ENCODE measurements at places on chromosomes 11 and 22.

GRCh38 chr11:97786961-97787360 is 1233.8 kb upstream of the CNTN5 start:
- no peak for DNase-seq

DNA sequence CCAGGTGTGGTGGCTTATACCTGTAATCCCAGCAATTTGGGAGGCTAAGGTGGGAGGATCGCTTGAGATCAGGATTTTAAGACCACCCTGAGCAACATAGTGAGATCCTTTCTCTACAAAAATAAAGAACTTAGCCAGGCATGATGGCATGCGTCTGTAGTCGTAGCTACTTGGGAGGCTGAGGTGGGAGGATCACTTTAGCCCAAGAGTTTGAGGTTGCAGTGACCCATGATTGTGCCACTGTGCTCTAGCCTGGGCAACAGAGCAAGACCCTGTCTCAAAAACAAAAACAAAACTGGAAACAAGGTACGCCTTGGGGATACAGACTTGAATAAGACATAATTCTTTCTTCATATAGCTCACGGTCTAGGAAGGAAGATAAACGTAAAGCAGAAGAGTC is 63.1 kb upstream of the GRAMD1B start:
- DNase-seq = no peak

DNA sequence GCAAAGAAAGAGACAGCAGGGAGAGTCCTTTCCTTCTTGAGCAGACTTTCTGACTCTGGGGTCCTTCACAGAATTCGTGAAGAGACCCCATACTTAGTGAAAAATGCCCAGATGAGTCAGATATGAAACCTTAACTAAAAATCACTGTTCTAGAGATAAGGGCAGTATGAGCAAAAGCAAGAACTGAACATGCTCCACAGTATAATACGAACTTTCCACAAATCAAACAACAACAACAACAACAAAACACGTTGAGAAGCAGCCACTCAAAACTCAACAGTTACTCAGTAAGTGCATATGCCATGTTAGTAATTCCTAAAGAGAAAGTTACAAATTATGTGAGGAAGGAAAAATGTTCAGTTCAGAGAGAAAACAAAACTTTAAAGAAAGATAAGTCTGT is 44.3 kb downstream of the PITPNB start:
- DNase-seq = no peak

GRCh38 chr11:36619502-36619901 is 21.5 kb upstream of the RAG2 start:
- DNase-seq = no peak

DNA sequence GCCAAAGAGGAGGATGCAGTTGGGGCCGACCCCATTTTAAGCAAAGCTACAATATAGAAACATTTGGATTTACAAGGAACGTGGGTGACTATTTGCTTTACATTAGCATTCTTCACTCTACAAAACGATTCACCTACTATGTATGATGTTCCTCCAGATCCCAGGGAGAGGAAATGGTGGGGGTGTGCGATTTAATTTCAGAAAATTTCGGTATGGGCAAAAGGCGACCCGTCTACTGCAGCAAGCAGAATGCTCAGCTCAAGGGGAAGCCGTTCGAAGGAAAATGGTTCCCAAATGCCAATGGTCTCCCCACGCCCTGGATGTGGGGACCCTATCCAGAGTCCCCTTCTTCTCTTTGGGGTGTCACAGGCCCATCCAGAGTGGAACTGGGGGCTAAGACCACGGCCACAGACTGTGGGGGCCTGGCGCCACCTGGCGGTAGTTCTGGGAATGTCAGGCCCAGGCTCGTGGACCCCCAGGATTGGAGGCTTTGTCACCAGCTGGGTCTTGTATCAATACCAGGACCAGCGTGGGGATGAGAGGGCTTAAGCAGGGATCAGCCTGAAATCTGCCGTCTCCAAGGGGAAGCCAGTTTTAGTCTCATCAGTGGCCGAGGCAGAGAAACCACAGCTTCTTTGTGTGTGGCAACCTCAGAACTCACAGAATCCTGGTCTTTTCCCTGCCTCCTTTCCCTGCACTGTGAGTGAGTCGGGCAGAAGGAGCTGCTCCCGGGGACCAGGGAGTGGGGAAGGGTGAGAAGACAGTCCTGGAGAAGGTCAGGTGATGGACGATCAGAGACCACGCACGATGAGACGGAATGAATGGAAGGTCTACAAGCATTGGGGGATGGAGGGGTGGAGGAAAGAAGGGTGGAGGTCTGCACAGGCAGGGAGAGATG is 8.4 kb downstream of the LRRC10B start:
- peak; percentile 19 for DNase-seq

DNA sequence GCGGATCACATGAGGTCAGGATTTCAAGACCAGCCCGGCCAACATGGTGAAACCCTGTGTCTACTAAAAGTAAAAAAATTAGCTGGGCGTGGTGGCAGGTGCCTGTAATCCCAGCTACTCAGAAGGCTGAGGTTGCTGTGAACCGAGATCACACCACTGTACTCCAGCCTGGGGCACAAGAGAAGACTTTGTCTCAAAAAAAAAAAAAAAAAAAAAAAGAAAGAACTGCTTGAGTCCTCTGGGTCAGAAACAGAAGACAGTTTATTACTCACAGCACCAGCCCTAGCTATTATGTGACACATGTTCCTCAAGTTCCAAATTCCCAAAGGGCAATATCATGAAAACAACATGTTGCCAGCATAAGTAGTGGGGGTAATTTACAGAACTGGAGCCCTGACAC is 1014.1 kb upstream of the RAG2 start:
- DNase-seq = no peak

GRCh38 chr11:116537709-116538108 is 235.1 kb downstream of the BUD13 start:
- no peak for DNase-seq

DNA sequence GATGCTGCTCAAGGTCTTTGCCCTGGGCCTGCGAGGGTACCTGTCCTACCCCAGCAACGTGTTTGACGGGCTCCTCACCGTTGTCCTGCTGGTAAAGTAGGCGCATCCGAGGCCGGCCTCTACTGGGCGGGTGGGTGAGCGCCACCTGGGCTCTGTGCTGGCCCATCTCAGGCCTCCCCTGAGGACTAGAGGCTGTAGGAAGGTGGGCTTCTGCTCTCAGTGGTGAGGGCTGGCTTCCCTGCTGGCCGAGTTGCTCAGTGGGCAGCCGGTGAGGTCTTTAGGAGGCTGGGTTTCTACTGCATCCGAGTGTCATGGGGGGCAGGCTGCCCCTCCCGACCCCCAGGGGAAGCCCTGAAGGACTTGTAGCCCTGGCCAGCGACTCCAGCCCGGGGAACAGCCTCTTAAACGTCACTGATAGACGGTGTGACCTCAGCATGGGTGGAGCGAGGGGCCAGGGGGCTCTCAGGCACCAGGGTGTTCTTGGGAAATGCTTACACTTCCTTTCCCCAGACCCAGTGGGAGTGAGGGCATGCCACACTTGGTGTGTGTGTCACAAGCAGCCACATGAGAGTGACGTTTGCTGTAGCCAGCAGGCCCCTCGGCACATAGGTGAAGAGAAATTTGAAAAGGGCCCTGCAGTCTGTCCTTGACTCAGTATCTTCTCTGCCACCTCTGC is 30.3 kb downstream of the TPCN2 start:
- DNase-seq = no peak

- no peak for DNase-seq
These were observed 21.2 kb upstream of the BLID start for GRCh38 chr11:122137078-122137793.

DNA sequence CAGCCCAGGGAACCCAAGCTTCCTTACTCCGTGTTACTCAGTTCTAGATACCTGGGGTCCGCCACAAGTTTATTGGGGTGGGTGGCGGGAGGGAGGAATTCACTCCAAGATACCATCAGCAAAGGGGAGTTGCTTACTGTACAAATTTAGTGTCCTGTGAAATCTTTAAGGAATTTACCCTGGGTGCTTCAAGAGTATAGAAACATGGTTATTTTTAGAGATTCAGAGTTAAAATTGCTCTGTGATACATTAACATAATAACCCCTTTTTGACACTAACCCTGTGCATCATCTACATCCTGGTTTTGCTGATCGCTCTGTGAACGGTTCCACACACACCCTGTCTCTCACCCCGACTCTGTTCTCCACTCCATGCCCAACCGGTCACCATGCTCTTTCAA is 18.9 kb upstream of the LYVE1 start:
- no peak for DNase-seq

GRCh38 chr22:49183826-49184216 is 643.9 kb downstream of the BRD1 start:
- no peak for DNase-seq

DNA sequence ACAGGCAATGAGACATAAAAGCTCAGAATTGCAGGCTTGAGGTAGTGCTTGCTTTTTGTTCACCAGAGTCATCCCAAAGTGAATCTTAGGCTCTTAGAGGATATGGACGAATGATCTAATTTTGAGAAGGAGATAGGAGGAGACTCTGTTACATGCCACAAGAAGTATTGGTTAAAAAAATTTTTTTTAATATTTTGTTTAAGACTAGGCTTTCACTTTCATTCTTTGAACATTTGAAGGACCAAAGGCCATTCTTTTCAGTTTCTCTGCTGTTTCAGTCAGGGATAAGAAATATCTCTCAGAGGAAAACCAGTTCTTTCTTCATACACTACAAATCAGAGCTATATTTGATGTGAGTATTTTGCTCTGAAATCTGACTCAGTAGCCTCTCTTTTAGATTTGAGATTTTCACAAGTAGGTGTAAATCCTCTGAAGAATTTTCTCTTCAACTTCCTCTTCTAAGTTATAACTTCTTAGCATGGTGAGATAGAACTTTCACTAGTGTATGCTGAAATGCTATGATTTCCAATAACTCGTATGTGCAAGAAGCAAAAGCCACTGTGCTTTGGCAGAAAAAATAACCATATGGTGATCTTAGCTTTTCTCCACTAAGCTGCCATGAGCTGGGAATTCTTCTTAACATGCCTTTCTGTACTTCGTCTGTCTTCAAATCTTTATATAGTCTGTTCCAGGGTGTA is 24.1 kb upstream of the FAM181B start:
- DNase-seq = no peak

GRCh38 chr11:44309478-44310205 is at the start of gene ALX4:
Gene ALX4 (minus strand): TSS chr11:44310139. CDS start chr11:44310062, 77 bp downstream.
- DNase-seq = no peak

GRCh38 chr22:21659864-21660525 is 5.8 kb upstream of the PPIL2 start:
- no peak for DNase-seq

- DNase-seq = peak; percentile 46
These were observed 5.1 kb upstream of the BIRC2 start for GRCh38 chr11:102341844-102342318.

GRCh38 chr11:11937957-11938356 is 70.5 kb downstream of the DKK3 start:
- DNase-seq = no peak

- no peak for DNase-seq
These were observed 489.5 kb upstream of the B3GAT1 start for GRCh38 chr11:134901542-134901941.

GRCh38 chr22:45978275-45978713 is 1.3 kb upstream of the WNT7B start:
- DNase-seq = no peak

DNA sequence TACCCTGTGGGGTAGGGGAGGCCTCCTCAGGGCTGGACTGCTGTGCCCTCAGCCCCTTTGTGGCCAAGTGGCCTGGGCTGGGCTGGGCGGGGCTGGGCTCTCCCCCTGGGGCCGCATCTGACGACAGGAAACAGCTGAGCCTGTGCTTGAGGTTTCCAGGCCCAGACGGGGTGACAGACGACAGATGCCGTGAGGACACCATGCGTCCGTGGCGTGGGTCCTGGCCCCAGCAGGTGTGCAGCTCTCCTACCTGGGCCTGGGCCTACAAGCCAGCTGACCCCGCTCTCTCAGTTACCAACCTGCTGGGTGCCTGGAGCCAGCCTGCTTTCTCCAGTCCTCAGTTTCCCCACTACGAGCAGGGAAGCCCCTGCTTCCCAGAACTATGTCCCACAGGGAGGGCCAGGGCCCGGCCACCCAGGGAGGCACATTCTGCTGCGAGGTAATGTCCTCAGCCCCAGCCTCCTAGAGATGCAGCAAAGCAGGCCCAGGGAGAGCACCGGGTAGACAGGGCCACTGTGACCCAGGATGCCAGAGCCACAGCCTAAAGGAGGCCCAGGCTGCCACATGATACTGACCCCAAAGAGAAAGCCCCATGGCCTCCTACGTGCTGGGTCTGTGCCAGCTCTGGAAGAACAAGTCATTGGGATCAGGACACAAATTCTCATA is 181.3 kb downstream of the IGLL1 start:
- DNase-seq = no peak

GRCh38 chr22:18909556-18909955 is 3.4 kb downstream of the DGCR6 start:
- no peak for DNase-seq

DNA sequence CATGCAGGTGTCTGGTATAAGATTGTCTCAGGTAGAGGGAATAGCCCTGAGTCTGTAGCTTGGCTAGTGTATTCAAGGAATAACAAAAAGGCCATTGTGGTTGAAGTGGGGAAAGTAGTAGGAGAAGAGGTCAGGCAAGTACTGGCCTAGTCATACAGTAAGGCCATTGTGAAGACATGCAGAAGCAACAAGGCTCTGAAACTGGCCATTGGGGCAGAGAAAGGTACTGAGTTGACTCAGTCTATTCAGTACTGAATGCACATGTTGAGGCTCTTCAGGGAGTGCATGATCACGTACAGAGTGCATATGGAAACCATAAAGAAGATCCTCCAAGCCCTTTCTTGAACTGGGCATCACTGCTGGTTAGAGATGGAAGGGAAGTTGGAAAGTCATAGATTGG is 477.6 kb downstream of the SOX6 start:
- DNase-seq = no peak

GRCh38 chr11:59172345-59173079 is 580 bp downstream of the DTX4 start:
- no peak for DNase-seq

DNA sequence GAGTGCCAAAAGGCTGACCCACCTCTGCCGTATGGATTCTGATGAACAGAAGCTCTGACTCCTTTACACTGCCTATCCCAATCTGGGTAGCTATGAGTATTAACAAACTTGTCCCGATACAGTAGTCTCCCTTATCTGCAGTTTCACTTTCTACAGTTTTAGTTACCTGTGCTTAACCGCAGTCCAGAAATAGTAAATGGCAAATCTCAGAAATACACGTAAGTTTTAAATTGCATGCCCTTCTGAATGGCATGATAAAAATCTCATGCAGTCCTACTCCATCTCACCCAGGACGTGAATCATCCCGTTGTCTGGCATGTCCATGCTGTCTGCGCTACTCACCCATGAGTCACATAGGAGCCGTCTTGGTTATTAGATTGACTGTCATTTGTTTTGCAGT is 68.8 kb downstream of the SNX19 start:
- DNase-seq = no peak

- no peak for DNase-seq
These were observed 5.1 kb upstream of the P2RX6 start for GRCh38 chr22:21009638-21010425.

DNA sequence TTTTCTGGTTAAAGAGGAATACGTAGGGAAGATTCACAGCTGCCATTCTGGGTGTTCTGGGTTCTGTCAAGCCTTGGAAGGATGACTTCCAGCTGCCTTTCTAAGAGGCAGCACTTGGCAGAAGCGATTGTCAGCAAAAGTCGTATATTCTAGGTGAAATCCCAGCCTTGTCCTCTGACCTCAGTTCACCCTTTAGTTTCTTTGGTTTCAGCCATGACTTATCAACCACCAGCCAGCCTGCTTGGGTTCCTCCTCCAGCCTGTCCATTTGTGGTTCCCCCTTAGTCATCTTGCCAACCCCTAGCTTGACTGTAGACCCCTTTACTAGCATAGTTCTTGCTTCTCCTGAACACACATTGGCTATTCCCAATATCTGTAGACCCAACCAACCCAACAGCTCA is 102.3 kb upstream of the CD44 start:
- no peak for DNase-seq

- no peak for DNase-seq
These were observed 802.3 kb downstream of the CNTN5 start for GRCh38 chr11:99822846-99823565.

- DNase-seq = no peak
These were observed 14.0 kb upstream of the CDON start for GRCh38 chr11:126076641-126077040.

Measured in T-cell (primary cell).